ENCODE measurements at places on chromosomes 16 and 17. TPM values are rescaled to one million over a fixed set of nuclear protein-coding genes. Genes with fewer than 3 reads are reported as not detected.

DNA sequence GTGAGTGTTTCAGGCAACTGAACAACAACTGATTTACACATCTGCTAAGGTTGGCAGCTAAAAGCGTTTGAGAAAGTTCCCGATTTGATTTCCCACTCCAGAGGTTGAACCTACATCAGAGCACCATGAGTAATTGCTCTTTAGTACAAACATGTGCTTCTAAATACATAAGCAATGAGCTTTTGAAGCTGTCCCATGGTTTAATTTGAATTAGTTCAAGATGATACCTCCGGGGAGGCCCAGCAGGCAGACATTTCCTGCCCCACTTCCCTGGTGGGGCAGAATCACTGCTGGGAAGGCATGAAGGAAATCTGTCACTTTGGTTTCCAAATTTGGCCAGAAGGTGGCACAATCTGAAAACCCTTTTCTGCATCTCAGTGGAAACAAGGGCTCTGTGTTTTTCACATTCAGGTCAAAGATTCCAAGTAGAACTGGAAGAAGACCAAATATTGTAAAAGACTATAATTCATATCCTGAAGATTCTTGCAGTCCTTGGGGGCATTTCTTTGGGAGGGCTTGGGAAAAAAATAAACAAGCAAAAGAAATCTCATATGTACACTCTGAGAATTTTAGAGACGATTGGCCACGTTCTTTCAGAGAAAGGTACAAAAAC is 176.2 kb upstream of the FAM20A start:
- DNase-seq = no peak

DNA sequence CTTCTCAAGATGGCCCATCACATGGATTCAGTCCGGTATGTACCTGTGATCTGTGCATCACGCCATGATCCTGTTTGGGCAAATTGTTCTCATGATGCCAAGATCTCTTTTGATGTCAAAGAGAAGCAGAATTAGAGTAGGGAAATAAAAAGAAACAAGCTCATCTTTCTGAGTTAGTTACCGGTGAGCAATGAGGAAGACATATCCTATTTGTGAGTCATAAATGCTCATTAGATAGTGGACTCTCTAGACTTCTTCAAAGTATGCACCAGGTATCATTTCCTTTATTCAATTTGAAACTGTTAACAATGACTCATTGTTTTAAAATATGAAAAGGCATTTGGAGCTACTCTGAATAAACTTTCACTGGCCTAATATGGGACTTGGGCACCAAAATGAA is 8.0 kb upstream of the KRTAP4-12 start:
- DNase-seq = no peak

DNA sequence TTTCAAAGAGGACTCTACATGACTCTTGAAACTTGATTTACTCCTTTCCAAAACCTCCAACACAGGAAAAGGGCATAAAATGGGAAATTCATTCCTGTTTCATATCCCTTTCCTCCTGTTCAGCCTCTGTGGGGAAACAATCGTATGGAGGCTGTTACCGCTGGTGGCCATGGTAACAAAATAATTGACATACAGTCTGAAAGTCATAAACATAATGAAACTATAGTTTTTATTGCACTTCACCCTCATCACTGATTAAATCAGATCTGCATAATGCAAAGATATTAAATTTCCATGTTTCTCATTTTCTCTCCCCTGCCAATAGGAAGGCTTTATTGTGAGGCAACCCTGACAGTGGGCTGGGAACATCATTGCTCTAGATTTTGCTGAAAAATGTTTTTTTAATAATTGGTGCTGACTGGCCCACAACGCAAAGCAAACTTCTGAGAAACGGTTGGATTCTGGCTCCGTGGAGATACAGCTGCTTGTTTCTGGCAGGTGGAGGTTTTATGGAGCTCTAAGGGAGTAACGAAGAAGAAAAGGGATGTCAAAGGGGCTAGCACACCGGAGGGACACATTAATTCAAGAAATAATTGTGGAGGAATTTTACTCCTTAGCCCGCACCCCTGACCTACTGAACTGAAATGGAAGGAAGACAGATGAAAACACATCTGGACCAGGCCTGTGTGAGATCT is 154.2 kb upstream of the SHISA6 start:
- DNase-seq = no peak

GRCh38 chr17:47262586-47262985 is 9.0 kb downstream of the ITGB3 start:
- DNase-seq = no peak

Gene EVPLL
- total RNA-seq = not detected

Gene OR4D1
- 1.6 TPM for total RNA-seq

Data from natural killer cell (primary cell).